ENCODE measurements at places on chromosomes 2 and 18.

DNA sequence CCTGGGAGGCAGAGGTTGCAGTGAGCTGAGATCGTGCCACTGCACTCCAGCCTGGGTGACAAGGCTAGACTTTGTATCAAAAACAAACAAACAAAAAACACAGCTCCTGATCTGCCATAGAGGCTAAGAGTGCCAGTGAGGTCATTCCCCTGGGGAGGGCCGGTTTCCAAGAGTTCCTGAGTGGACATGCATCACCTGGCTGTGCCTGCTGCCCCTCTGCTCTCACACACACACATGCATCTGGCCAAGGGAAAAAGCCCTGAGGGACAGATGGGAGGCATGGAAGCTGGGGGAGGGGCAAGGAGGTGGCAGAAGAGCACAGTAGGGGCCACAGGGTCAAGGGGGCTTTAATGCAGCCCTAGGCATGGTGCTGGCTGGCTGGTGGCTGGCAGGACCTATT, 60.4 kb downstream of the ZBTB7C start:
- DNase-seq, result no peak

DNA sequence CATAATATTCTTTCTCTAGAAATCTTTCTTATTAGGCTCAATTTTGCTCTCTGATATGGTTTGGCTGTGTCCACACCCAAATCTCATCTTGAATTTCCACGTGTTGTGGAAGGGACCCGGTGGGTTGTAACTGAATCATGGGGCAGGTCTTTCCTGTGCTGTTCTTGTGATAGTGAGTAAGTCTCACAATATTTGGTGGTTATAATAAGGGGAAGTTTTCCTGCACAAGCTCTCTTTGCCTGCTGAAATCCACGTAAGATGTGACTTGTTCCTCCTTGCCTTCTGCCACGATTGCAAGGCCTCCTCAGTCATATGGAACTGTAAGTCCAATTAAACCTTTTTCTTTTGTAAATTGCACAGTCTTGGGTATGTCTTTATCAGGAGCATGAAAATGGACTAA, 73.8 kb downstream of the CAVIN2 start:
- no peak for DNase-seq

GRCh38 chr2:181458871-181459270, 1.7 kb downstream of the ITGA4 start:
- DNase-seq, result no peak

DNA sequence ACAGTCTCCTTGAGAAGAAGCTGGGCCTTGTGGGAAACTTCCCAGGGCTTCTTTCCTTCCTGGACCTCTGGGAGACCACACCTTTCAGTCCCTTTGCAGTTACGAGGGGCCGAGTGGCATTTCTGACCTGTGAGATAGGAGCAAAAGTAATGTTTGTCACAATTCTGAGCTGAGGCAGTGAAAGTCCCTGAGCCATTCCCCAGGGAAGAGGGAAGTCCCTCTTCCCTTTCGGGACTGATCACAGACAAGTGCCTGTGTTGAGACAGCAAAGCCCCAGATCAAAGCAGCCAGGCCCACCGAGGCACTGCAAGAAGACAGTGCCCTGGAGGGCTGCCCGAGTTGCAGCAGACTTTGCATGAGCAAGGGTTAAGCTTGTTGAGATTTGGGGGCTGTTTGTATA, 41.9 kb downstream of the RHOB start:
- no peak for DNase-seq

DNA sequence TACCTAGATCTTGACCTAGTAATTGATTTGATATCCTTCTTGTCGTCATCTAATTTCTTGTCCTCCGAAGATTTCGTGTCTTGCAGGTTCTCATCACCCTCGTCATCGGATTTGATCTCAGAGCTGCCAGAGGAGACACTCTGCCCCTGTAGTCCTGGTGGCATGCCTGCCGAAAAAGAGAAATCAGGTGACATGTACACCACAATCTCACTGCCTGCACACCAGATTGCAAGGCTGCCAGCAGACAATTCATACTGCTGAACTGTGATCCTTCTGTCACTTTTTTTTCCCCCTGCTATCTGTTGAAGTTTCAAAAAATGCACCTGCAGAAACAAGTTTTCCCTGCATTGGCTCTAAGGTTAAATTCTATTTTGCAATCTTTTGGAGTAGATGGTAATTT, 273.2 kb upstream of the CCDC68 start:
- DNase-seq, result no peak

DNA sequence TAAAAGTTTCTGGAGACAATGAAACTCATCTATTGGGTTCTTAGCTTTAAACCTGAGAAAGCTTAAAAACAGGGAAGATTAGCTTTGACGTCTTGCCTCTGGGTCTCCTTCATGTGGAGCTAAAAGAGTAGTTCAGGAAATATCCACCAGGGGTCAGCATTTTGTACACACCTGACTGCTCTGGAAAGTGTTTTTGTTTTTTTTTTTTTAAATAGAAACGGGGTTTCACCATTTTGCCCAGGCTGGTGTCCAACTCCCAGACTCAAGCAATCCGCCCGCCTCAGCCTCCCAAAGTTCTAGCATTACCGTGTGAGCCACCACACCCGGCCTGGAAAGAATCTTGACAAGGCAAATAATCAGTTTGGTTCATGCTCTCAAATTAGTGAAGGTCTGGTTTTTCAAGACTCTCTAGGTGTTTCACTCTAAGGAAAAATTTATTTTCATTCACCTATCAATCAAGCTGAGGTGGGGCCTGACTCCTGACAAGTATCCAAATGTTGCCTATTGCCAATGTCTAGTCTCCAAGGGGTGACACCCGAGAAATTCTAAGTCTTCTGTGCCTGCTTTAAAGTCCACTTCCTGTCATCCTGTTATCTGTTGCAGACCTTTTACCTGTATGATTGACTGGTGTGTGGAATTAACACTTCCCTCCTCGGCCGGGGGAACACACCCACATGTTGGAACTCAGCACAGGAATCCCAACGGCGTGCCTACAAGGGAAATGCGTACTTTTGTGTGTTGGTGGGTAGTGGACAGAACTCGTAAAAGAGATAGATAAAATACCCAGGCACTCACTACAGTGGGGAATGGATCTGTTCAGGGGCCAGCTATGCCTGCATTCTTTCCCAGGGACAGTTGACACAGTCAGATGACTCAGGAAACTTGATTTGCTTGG, 11.3 kb downstream of the IL1RN start:
- DNase-seq, result no peak

Measured in breast epithelium (tissue), 4 donors.